Natural killer cell (primary cell): ENCODE measurements at places on chromosomes 11 and 22.

GRCh38 chr11:61679893-61680621, at the start of gene DAGLA:
Gene DAGLA, plus strand, starts transcription at chr11:61680391. Its CDS starts 39,765 bp downstream, at chr11:61720156.
- H3K4me1 ChIP-seq: peaks cover 31% of the 10 kb centered on the region
- H3K27ac ChIP-seq: no peak within 1 kb of the TSS
- no peaks in the 10 kb centered on the region for H3K36me3 ChIP-seq
- DNase-seq: peak; percentile 88
- no peak within 1 kb of the TSS for H3K4me3 ChIP-seq
- peaks cover 19% of the 10 kb centered on the region for H3K27me3 ChIP-seq

GRCh38 chr11:113345978-113346377, 31.6 kb downstream of the TTC12 start:
- no peak overlapping the region for H3K4me3 ChIP-seq
- peaks cover 22% of the 10 kb centered on the region for H3K36me3 ChIP-seq
- no peak overlapping the region for H3K27ac ChIP-seq
- no peaks in the 10 kb centered on the region for H3K27me3 ChIP-seq
- no peaks in the 10 kb centered on the region for H3K4me1 ChIP-seq

DNA sequence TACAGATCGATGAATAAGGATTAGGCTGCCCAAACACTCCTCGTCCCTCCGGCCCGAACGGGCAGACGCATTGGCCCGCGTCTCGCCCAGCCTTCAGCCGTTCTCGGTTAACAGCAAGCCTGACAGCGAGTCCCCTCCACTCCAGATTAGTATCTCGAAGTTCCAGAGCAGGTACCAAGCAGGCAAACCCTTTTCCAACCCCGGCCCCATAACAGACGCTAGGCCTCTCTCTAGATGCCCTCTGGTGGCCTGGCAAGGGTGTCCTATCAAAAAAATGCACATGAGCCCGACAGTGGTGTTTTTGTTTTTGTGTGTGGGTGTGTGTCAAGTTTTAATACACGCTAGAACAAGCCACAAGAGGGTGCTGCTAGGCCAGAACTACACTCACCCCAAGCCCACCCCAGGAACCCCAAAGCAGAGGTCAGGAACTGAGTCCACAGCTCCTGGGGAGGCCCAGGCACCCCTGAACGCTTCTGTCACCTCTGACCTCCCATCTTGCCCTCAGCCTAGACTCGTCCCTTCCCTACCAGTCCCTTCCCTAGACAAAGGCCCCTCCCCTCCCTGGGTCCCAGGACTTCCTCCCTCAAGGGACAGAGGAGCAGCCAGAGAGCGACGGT, 658 bp upstream of the ARFGAP2 start:
- H3K4me1 ChIP-seq: peaks cover 33% of the 10 kb centered on the region
- H3K27me3 ChIP-seq: no peaks in the 10 kb centered on the region
- H3K27ac ChIP-seq: peak overlapping the region; percentile 95

- H3K27me3 ChIP-seq: no peaks in the 10 kb centered on the region
- H3K27ac ChIP-seq: no peak overlapping the region
- H3K4me1 ChIP-seq: no peaks in the 10 kb centered on the region
- H3K36me3 ChIP-seq: no peaks in the 10 kb centered on the region
- no peak overlapping the region for H3K4me3 ChIP-seq
These were observed 147.5 kb downstream of the PARVA start for GRCh38 chr11:12524865-12525264.

DNA sequence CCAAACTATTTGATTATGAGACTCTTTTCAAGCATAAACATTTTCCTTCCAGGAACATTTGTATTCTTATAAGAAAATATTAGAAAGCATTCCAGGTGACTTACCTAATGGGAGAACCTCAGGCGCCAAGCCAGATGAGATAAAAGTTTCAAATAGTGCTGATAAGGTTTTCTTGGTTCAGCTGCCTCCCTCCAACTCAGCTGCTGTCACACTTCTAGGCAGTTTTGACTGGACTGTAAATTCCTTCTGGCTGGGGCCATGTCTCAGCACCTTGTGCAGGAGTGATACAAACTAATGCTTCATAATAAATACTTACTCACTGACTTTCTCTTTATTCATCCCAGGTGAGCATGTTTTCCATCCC, 131.1 kb downstream of the MED15 start:
- no peaks in the 10 kb centered on the region for H3K27me3 ChIP-seq
- no peaks in the 10 kb centered on the region for H3K36me3 ChIP-seq
- no peak overlapping the region for H3K4me3 ChIP-seq
- no peak overlapping the region for H3K27ac ChIP-seq
- DNase-seq: no peak

DNA sequence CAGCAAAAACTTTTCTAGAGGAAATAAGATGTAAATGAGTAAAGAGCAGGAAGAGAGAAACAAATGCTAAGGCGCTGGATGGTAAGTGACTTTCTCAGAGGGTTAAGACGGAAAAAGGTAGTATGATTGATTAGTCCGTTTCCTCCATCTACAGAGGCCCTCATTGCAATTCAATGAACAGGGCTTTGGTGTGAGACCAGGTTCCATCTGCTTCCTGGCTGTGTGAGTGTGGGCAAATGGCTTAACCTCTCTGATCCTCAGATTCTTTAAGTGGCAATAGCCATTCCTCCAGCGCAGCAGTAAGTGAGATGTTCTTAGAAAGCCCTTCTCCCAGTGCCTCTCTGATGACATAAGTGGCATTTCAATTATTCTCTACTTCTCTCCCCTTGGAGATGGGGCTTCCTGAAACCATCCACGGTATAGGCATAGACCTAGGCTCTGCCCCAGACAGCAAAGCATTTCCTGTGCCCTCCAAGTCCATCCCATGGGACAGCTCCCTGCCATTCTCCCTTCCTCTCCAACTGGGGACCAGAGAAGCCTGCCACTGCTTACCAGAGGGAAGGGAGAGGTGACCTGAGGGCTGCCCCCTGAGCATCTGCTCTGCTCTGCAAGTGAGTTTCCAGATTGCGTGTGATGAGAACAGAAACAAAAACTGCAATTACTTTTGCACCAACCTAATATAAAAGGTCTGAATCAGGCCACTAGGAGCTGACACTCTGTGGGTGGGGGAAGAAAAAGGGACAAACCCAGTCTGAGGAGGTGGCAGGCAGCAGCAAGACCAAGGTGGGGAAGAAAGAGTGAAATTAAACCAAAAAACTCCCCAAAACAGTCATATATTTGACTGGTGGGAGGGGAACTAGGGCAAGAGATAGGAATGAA, 12.7 kb upstream of the CD44 start:
- peaks cover 12% of the 10 kb centered on the region for H3K4me1 ChIP-seq
- peak; percentile 69 for DNase-seq
- H3K4me3 ChIP-seq: no peak overlapping the region
- H3K27ac ChIP-seq: no peak overlapping the region
- H3K36me3 ChIP-seq: no peaks in the 10 kb centered on the region

GRCh38 chr11:3926458-3927095, 71.1 kb downstream of the STIM1 start:
- H3K4me3 ChIP-seq: no peak overlapping the region
- H3K27me3 ChIP-seq: no peaks in the 10 kb centered on the region
- H3K36me3 ChIP-seq: no peaks in the 10 kb centered on the region
- no peak overlapping the region for H3K27ac ChIP-seq
- no peak for DNase-seq

DNA sequence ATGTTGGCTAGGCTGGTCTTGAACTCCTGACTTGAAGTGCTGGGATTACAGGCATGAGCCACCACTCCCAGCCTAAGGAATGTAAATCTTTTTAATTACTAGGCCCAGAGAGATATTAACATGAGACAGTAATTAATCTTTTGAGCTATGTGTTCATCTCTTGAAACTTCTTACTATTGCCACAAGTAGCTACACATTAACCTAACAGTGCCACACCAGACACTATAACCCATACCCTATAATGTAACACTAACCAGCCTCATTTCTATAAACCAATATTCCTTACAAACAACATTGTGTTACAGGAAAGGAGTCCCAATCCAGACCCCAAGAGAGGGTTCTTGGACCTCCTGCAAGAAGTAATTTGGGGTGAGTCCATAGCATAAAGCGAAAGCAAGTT, 8.0 kb upstream of the COX8A start:
- peaks cover 16% of the 10 kb centered on the region for H3K4me1 ChIP-seq
- no peak overlapping the region for H3K4me3 ChIP-seq
- H3K27ac ChIP-seq: no peak overlapping the region
- H3K36me3 ChIP-seq: no peaks in the 10 kb centered on the region

DNA sequence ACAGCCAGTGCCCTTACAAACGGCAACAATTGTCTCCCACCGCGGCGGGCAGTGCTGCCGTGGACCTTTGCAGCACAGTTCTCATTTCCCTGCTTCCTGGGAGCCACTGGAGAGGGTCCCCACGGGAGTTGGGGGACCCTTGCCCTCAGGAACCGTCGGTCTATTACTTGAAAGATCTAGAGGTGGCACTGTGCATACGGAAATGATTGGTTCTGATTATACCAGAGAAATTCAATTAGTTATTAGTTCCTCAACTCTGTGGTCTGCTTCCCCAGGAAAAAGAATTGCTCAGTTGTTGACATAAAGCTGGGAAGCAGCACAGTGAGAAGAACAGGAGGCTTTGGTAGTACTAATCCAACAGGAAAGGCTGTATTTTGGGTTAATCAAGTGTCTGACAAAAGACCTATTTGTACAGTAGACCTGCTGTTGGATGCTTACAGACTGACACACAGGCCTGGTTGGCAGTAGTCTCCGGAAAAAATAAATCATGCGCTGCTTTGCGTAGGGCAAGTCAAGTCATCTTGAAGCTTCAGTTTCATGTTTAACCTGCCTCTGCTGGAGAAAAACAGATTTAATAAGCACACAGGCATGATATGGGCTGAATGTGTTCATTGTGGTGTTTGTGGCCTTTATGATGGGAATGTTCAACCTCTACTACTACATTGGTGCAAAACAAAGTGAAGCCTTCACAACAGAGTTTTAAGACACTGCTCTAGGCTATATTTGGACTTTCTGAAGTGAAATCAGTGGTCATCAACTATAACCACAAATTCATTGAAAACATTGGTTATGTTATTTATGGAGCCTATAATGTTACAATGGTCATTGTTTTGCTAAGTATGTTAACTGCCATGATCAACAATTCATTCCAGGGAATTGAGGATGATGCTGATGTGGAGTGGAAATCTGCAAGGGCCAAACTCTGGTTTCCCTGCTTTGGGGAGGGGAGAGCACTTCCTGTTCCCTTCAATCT, 54.6 kb upstream of the SC5D start:
- no peak overlapping the region for H3K27ac ChIP-seq
- no peak for DNase-seq
- H3K4me3 ChIP-seq: no peak overlapping the region

GRCh38 chr11:20771681-20772080, 102.3 kb downstream of the NELL1 start:
- H3K4me3 ChIP-seq: no peak overlapping the region
- H3K36me3 ChIP-seq: no peaks in the 10 kb centered on the region
- DNase-seq: no peak
- no peaks in the 10 kb centered on the region for H3K27me3 ChIP-seq
- no peaks in the 10 kb centered on the region for H3K4me1 ChIP-seq

- H3K36me3 ChIP-seq: no peaks in the 10 kb centered on the region
- H3K4me3 ChIP-seq: no peak overlapping the region
- no peaks in the 10 kb centered on the region for H3K27me3 ChIP-seq
- DNase-seq: no peak
These were observed 26.3 kb upstream of the GNB1L start for GRCh38 chr22:19880786-19881569.

GRCh38 chr22:23192133-23192532, 11.8 kb downstream of the BCR start:
- peaks cover 17% of the 10 kb centered on the region for H3K36me3 ChIP-seq
- no peak for DNase-seq

- H3K4me1 ChIP-seq: no peaks in the 10 kb centered on the region
- H3K27me3 ChIP-seq: no peaks in the 10 kb centered on the region
- H3K27ac ChIP-seq: no peak overlapping the region
These were observed 5.4 kb downstream of the MMP1 start for GRCh38 chr11:102792604-102793003.

GRCh38 chr22:40413873-40414272, 43.5 kb downstream of the SGSM3 start:
- peak overlapping the region; percentile 15 for H3K27ac ChIP-seq
- H3K4me1 ChIP-seq: peaks cover 43% of the 10 kb centered on the region
- no peaks in the 10 kb centered on the region for H3K27me3 ChIP-seq
- peaks cover 53% of the 10 kb centered on the region for H3K36me3 ChIP-seq
- no peak overlapping the region for H3K4me3 ChIP-seq

- DNase-seq: no peak
- H3K4me3 ChIP-seq: no peak overlapping the region
- no peak overlapping the region for H3K27ac ChIP-seq
- no peaks in the 10 kb centered on the region for H3K27me3 ChIP-seq
These were observed 19.1 kb downstream of the TNRC6B start for GRCh38 chr22:40196628-40197360.

- no peaks in the 10 kb centered on the region for H3K4me1 ChIP-seq
- no peak overlapping the region for H3K27ac ChIP-seq
- peaks cover 45% of the 10 kb centered on the region for H3K36me3 ChIP-seq
- no peak overlapping the region for H3K4me3 ChIP-seq
These were observed 6.7 kb downstream of the CEP295 start for GRCh38 chr11:93668171-93668570.

- no peak for DNase-seq
- no peak overlapping the region for H3K4me3 ChIP-seq
- H3K4me1 ChIP-seq: peaks cover 47% of the 10 kb centered on the region
- no peaks in the 10 kb centered on the region for H3K27me3 ChIP-seq
- no peaks in the 10 kb centered on the region for H3K36me3 ChIP-seq
These were observed 2.5 kb downstream of the TCN2 start for GRCh38 chr22:30609260-30610185.

DNA sequence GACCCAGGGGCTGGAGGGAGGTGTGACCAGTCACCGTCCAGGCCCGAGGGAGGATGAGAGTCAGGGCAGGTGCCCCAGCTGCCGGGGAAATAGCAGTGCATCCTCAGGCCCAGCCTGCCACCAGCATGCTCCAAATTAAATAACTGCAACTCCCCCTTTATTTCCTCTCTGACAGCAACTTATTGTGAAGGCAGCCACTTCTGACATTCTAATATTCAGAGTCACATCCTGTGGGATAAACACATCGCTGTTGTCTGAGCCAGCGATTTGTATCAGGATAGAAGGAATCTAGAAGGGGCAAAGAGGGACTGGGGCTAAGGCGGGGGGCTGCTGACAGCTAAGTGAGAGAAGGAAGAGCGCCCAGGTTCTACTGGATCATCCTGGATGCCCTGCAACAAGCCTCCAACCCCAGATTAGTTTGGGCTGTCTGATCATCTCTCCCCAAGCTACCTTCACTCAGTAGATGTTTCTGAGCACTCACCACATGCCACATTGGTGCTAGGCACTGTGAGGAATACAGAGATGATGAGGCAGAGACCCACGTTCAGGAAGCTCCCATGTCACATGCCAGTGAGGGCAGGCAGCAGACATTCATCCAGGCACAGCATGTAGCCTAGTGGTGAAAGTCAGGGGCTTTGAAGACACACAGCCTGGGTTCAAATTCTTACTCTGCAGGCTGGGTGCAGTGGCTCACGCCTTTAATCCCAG, 214.1 kb downstream of the BUD13 start:
- H3K27ac ChIP-seq: no peak overlapping the region
- H3K4me3 ChIP-seq: no peak overlapping the region
- H3K27me3 ChIP-seq: no peaks in the 10 kb centered on the region
- H3K36me3 ChIP-seq: no peaks in the 10 kb centered on the region

- H3K4me1 ChIP-seq: no peaks in the 10 kb centered on the region
- no peaks in the 10 kb centered on the region for H3K36me3 ChIP-seq
- H3K27ac ChIP-seq: no peak overlapping the region
- no peaks in the 10 kb centered on the region for H3K27me3 ChIP-seq
These were observed 74.8 kb upstream of the SLC22A12 start for GRCh38 chr11:64516226-64516625.
